Activated CD8-positive, alpha-beta memory T cell treated with anti-CD3 and anti-CD28 coated beads, Interleukin-2, amount 10 ng/mL, durations not matched to agents 7 days and 5 days (primary cell): ENCODE measurements at places on chromosomes 16 and 17.

DNA sequence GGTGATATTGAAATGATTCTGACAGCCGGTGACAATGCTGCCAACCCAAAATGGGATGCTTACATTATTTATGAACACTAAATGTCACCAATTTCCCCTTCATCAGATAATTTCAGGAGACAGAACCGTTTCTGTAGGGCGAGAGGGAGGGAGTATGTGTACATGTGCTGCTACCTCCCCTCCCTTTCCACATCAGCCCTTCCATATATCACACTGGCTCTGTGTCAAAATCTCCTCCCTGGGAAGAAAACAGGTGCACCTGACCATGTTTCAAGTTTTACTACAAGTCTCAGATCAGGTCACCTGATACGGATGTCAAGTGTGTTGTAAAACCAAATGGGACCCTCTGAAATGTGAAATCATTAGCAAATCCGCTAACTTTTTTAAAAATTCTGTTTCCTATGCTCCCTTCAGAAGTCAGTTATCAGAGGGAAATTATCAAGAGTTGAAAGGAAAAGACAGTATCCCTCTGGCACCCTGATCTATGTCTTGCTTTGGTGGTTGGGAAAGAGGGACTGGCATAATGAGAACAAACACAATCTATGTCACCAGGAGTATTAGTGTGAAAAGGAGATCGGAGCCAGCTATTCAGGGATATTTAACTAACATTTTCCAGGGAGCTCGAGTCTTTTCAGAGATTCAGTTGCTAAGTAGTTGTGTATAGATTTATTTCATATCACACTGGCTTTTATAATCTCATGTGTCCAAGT is 1002.3 kb upstream of the CDH8 start:
- no peak for DNase-seq
- H3K4me1 ChIP-seq = no peaks in the 10 kb centered on the region
- H3K4me3 ChIP-seq = no peak overlapping the region
- no peaks in the 10 kb centered on the region for H3K27me3 ChIP-seq
- H3K36me3 ChIP-seq = no peaks in the 10 kb centered on the region

DNA sequence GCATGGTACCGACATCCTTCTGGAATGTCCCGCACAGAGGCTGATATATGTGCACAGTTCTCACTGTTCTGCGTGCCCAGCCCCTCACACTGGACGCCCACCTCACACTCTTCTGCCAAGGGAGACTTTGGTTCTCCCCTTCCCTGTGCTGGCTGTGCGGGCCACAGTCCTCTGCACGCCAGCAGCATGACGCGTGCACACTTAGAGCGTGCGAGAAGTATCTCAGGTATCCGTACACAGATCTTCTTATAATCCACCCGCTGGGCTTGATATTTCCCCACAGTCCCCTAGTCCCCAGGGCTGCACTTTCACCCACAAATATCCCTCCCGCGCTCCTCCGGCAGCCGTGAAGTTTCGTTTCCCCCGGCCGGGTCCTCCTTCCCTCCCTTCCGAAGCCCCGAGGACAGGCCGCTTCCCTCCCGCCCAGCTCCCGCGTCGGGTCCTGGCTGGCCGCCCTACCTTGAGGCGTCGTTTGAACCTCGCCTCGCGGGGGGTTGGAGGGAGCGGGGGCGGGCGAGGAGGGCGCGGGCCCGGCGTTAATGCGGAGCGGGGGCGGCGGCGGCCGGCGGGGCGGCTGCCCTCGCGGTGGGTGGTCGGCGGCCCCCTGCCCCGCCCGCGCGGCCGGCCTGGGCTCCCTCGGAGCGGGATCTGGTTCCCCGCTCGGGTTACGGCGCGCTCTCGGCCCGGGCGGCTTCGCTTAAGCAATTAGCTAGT is 5.0 kb upstream of the FOXF1 start:
- no peak overlapping the region for H3K27ac ChIP-seq
- peaks cover 7% of the 10 kb centered on the region for H3K36me3 ChIP-seq

- no peak overlapping the region for H3K27ac ChIP-seq
- DNase-seq = no peak
- H3K27me3 ChIP-seq = peaks cover 9% of the 10 kb centered on the region
- peaks cover 6% of the 10 kb centered on the region for H3K4me1 ChIP-seq
- H3K36me3 ChIP-seq = no peaks in the 10 kb centered on the region
- H3K4me3 ChIP-seq = no peak overlapping the region
These were observed 5.4 kb downstream of the LRRC75A start for GRCh38 chr17:16486373-16487250.

GRCh38 chr16:9971907-9972306 is 210.3 kb downstream of the GRIN2A start:
- no peaks in the 10 kb centered on the region for H3K36me3 ChIP-seq
- H3K4me3 ChIP-seq = no peak overlapping the region
- H3K27ac ChIP-seq = no peak overlapping the region
- H3K4me1 ChIP-seq = no peaks in the 10 kb centered on the region
- no peak for DNase-seq

DNA sequence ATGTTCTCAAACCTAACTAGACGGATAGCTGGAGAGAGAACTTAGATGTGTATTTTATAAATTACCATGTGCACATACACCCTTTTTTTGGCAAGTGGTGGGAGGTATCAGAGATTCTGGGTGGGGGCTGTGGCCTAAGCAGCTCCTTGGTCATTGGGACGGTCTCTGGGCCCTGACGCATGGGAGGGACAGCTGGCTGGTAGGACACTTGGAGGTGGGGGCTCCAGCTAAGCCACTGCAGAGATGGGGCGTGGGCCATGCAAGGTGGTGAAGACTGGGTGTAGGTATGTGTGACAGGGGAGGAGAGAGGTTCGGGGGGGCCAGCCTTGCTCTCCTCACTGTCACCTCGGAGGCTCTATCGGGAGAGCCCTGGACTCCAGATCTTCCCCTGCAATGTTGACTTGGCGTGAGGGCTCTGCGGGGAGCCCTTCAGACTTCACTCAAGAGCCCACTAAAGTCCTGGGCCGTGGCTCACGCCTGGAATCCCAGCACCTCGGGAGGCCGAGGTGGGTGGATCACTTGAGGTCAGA is 17.1 kb downstream of the C1QTNF1 start:
- no peaks in the 10 kb centered on the region for H3K27me3 ChIP-seq
- no peak overlapping the region for H3K4me3 ChIP-seq
- DNase-seq = no peak
- H3K27ac ChIP-seq = no peak overlapping the region
- H3K4me1 ChIP-seq = no peaks in the 10 kb centered on the region
- no peaks in the 10 kb centered on the region for H3K36me3 ChIP-seq

GRCh38 chr17:45225964-45226530 is 4.4 kb downstream of the FMNL1 start:
- H3K27ac ChIP-seq = peak overlapping the region; percentile 100
- H3K36me3 ChIP-seq = peaks cover 42% of the 10 kb centered on the region
- H3K4me3 ChIP-seq = peak overlapping the region; percentile 93
- no peaks in the 10 kb centered on the region for H3K27me3 ChIP-seq
- H3K4me1 ChIP-seq = peaks cover 52% of the 10 kb centered on the region

- DNase-seq = no peak
- H3K27ac ChIP-seq = no peak overlapping the region
- H3K4me3 ChIP-seq = no peak overlapping the region
- no peaks in the 10 kb centered on the region for H3K36me3 ChIP-seq
- H3K27me3 ChIP-seq = no peaks in the 10 kb centered on the region
These were observed 7.1 kb upstream of the PIEZO1 start for GRCh38 chr16:88792078-88792550.

GRCh38 chr16:35711435-35711834 is 2252.0 kb downstream of the TP53TG3F start:
- H3K27ac ChIP-seq = no peak overlapping the region
- no peak for DNase-seq
- no peaks in the 10 kb centered on the region for H3K36me3 ChIP-seq

GRCh38 chr17:65678546-65678945 is 117.1 kb upstream of the AXIN2 start:
- H3K36me3 ChIP-seq = no peaks in the 10 kb centered on the region
- no peaks in the 10 kb centered on the region for H3K27me3 ChIP-seq

DNA sequence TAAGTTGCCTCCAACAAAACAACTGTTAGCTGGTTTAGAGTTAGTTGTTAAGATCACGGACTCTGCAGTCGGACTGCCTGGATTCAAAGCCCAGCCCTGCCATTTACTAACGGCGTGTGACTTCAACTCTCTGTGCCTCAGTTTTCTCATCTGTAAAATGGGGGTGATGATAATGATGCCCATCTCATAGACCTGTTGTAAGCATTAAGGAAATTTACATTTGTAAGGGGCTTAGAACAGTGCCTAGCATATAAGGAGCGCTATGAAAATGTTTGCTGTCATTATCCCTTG is 825 bp downstream of the SLC4A1 start:
- no peaks in the 10 kb centered on the region for H3K27me3 ChIP-seq
- no peak overlapping the region for H3K4me3 ChIP-seq
- no peaks in the 10 kb centered on the region for H3K4me1 ChIP-seq

DNA sequence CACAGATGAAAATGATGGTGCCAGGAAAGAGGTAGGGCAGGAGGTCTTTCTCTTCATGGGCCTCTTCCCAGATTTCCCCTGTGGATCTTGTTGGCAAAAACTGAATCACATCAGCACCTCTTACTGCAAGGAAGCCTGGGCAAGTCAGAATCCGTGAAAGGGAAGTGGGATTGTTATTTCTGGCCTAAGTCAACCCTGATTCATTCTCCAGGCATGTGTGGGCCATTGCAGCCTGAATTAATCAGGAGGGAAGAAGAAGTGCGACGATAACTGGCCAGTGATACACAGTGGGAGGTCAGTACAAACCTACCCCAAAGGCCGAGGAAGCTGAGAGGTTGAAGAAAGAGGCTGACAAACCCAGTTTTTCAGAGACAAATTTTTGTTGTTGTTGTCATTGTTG is 17.9 kb upstream of the NSMCE1 start:
- no peak overlapping the region for H3K4me3 ChIP-seq
- H3K36me3 ChIP-seq = peaks cover 14% of the 10 kb centered on the region
- H3K27ac ChIP-seq = no peak overlapping the region
- peaks cover 54% of the 10 kb centered on the region for H3K4me1 ChIP-seq
- no peak for DNase-seq

- no peak for DNase-seq
- H3K27me3 ChIP-seq = no peaks in the 10 kb centered on the region
These were observed 11.9 kb downstream of the POLR3K start for GRCh38 chr16:41439-42068.

GRCh38 chr16:53115047-53115446 is 60.3 kb downstream of the CHD9 start:
- H3K27ac ChIP-seq = no peak overlapping the region
- no peak for DNase-seq
- peaks cover 5% of the 10 kb centered on the region for H3K4me1 ChIP-seq
- no peaks in the 10 kb centered on the region for H3K27me3 ChIP-seq
- no peaks in the 10 kb centered on the region for H3K36me3 ChIP-seq

GRCh38 chr16:64174327-64174726 is 947.5 kb downstream of the CDH11 start:
- no peak overlapping the region for H3K4me3 ChIP-seq
- no peaks in the 10 kb centered on the region for H3K4me1 ChIP-seq
- H3K27ac ChIP-seq = no peak overlapping the region
- H3K27me3 ChIP-seq = no peaks in the 10 kb centered on the region
- no peak for DNase-seq
- no peaks in the 10 kb centered on the region for H3K36me3 ChIP-seq

GRCh38 chr16:50296807-50297206 is 30.5 kb downstream of the ADCY7 start:
- peaks cover 3% of the 10 kb centered on the region for H3K4me1 ChIP-seq
- peaks cover 23% of the 10 kb centered on the region for H3K36me3 ChIP-seq
- no peak overlapping the region for H3K27ac ChIP-seq
- H3K4me3 ChIP-seq = no peak overlapping the region
- no peak for DNase-seq
- no peaks in the 10 kb centered on the region for H3K27me3 ChIP-seq

- H3K36me3 ChIP-seq = no peaks in the 10 kb centered on the region
- H3K4me1 ChIP-seq = peaks cover 45% of the 10 kb centered on the region
- DNase-seq = peak; percentile 93
- no peak overlapping the region for H3K4me3 ChIP-seq
These were observed 19.3 kb upstream of the ADGRG3 start for GRCh38 chr16:57648581-57649442.

- peaks cover 17% of the 10 kb centered on the region for H3K4me1 ChIP-seq
- H3K27me3 ChIP-seq = no peaks in the 10 kb centered on the region
- no peak overlapping the region for H3K27ac ChIP-seq
- peak; percentile 91 for DNase-seq
- peaks cover 2% of the 10 kb centered on the region for H3K36me3 ChIP-seq
- peak overlapping the region; percentile 57 for H3K4me3 ChIP-seq
These were observed 1.7 kb downstream of the SPHK1 start for GRCh38 chr17:76385892-76386786.

DNA sequence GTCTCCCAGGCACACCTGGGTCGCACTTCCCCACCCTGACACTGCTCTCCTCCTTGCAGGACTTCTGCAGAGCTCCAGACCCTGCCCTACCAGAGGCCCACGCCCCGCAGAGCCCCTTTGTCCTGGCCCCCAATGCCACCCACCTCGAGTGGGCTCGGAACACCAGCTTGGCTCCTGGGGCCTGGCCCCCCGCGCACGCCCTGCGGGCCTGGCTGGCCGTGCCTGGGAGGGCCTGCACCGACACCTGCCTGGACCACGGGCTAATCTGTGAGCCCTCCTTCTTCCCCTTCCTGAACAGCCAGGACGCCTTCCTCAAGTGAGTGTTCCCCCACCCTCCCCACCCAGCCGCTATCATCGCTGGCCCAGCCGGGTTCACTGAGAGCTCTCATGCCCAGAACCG is 79.6 kb downstream of the MGAT5B start:
- no peak for DNase-seq
- no peaks in the 10 kb centered on the region for H3K27me3 ChIP-seq
- no peaks in the 10 kb centered on the region for H3K4me1 ChIP-seq
- no peak overlapping the region for H3K4me3 ChIP-seq
- H3K36me3 ChIP-seq = no peaks in the 10 kb centered on the region

- peak; percentile 98 for DNase-seq
- H3K27me3 ChIP-seq = no peaks in the 10 kb centered on the region
- H3K4me3 ChIP-seq = peak within 1 kb of the TSS; percentile 80
These were observed at the start of gene MEAK7 for GRCh38 chr16:84504420-84505248. MEAK7 (minus strand) TSS chr16:84504659; CDS start chr16:84498086, 6,573 bp downstream.

DNA sequence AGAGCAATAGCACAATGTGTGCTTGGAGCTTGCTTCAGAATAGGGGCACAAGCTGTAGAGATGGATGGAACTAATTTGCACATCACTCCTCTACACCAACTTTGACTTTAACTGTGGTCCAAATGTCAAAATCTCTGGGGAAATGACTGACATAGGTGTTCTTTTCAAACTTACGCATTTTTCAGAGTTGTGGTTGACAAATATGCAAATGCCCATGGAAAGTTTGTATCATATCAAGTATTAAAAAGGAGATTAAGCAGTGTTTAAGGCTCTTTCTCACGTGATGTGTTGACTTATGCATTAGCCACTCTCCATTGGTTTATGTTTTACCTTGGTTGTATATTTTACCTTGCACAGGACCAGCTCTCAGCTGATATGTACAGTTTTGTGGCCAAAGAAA is 77.1 kb downstream of the ELAC2 start:
- H3K4me3 ChIP-seq = no peak overlapping the region
- no peak overlapping the region for H3K27ac ChIP-seq
- H3K4me1 ChIP-seq = no peaks in the 10 kb centered on the region
- H3K27me3 ChIP-seq = no peaks in the 10 kb centered on the region

DNA sequence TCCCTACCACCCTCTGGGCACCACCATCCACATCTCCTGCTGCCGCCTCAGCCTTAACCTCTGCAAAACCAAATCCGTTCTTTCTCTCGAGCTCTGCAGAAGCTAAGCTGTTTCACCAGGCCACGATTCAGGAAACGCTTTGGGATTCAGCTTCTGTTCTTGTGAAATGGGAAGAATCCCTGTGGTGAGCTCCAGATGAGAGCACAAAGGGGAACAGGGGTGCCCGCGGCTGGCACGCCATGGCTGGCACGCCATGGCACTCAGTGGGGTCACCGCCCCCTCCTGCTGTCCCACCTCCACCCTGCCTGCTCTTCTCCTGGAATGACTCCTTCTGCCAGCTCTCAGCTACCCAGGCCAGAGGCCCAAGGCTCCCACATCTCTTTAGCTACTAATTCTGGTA is 5.7 kb downstream of the QPRT start:
- H3K4me3 ChIP-seq = no peak overlapping the region
- peaks cover 15% of the 10 kb centered on the region for H3K36me3 ChIP-seq
- no peaks in the 10 kb centered on the region for H3K27me3 ChIP-seq
- peaks cover 20% of the 10 kb centered on the region for H3K4me1 ChIP-seq
